ENCODE measurements at places on chromosomes 4 and X.

GRCh38 chr4:77251751-77252150 lies 94.7 kb downstream of the CCNG2 start:
- no peak for DNase-seq

DNA sequence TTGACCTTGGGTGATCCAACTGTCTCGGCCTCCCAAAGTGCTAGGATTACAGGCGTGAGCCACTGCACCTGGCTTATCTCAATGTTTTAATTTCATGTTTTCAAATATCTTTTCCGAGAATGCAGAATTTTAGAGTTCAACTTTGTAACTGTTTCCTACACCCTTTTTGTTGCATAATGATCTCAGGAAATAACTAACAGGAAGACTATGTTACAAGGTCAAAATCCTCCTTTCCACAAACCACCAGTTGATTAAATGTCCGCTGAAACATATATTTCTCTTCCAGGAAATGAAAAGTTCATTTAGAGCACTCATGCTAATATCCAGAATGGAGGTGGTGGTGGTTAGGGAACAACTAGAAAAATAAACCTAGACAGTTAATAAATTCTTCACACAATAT lies 377.8 kb downstream of the PPP4R3C start:
- no peak for DNase-seq

GRCh38 chr4:39655876-39656275 lies 17.2 kb upstream of the SMIM14 start:
- no peak for DNase-seq

DNA sequence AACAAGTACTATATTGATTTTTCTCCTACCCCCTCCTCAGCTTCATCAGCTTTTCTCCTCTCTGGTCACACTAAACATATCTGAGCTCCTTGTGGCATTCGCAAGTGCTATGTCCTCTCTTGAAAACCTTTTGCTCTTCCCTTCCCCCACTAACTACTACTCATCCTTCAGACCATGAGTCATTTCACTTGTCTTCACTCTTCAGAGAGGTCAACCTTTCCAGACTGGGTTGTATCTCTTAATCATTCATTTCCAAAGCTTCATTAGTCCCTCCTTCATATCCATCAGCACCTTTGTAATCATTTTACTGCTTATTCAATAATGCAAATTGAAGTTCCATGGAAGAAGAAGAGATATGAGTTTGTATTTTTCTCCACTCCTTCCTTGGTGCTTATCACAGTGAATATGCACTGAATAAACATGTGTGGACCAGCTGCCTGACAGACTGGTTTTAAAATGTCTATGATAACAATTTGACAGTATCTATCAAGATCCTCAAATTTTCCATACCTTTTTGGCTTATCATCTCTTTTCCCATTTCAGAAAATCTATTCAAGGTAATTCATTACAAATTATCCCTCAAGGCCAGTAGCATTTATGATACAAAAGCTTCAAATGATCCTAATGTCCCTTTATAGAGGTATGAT lies 28.4 kb downstream of the DDX60L start:
- peak; percentile 89 for DNase-seq
